ENCODE measurements at places on chromosomes 5 and 9.

GRCh38 chr5:91849069-91849468 lies 466.0 kb upstream of the ARRDC3 start:
- DNase-seq, result no peak

GRCh38 chr5:140677947-140678346 lies 4.6 kb upstream of the DND1 start:
- no peak for DNase-seq

DNA sequence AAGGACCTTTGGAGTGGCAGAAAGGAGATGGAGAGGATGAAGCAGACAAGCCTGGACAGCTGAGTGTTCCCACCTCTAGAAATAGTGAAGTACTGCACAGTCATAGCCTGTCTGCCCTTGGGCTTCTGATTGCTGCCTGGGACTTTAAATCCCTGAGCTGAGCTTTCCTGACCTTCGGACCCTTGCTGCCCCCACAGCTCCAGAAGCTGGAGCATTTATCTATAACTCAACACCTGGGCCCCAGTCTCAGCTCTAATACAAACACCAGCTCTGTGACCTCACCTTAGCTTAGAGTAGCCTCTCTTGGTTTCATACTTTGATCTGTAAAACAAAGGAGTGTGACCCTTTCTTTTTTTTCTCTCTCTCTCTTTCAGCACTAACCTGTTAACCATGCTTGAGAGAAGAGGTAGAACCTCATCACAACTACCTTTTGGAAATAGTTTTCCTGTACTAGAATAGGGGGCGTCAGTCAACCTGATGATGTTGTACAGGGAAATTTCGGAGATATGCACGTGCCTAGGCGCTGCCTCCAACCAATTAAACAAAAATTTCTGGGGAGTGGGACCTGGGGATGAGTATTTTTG lies 25.4 kb upstream of the ELL2 start:
- no peak for DNase-seq

DNA sequence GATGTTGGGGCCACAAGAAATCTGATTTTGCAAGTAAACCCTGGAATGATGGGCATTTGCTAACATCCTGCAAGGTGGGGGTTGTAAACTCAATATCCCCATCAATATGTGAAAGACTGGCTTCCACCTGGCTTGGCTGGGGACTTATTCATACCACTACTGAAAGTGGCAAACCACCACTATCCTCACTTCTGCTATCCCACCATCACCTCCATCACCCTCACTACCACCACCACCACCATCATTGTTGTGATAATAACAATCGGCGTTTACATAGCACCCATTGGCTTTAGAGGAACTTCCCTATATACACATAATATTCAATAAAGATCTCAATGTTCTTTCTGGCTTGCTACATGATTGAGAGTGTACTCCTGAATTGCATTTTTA lies 224.7 kb upstream of the DAP start:
- no peak for DNase-seq

All from DMS153 (cell line).